ENCODE measurements at places on chromosomes 5 and 9. TPM values are rescaled to one million over a fixed set of nuclear protein-coding genes. Genes with fewer than 3 reads are reported as not detected.

Gene CNTNAP3
- polyA plus RNA-seq: 2.1 TPM

DNA sequence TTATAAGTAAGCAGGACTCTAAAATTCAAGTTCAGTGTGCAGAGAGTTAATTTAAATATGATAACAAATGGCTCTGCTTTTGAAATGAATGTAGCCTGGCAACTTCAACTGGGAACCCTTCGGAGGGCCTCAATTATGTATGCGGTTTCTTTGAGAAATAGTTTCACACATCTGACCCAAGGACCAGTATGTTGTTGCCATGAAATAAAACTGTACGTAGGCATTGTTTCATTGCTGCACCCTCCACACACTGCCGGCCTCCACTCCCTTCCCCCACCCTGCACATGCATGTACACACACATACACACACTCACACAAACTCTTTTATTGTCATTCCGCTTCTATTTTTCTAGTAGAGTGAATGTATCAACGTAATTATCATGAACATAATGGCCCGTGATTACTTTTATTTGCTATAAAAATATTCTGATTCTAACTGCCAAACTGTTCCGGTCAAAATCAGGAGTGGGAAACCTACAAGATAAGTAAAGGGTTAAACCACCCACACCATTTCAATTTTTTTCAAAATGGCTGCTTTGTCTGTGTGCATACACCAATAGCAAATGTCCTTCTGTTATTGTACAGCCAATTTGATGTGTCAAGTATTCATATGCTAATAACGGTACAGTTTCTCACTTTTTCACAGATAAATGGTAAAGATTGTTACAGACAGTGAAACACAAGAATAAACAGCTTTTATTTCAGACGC is 215.5 kb upstream of the TMEM161B start:
- no peak overlapping the region for H3K27ac ChIP-seq
- H3K36me3 ChIP-seq: no peaks in the 10 kb centered on the region

DNA sequence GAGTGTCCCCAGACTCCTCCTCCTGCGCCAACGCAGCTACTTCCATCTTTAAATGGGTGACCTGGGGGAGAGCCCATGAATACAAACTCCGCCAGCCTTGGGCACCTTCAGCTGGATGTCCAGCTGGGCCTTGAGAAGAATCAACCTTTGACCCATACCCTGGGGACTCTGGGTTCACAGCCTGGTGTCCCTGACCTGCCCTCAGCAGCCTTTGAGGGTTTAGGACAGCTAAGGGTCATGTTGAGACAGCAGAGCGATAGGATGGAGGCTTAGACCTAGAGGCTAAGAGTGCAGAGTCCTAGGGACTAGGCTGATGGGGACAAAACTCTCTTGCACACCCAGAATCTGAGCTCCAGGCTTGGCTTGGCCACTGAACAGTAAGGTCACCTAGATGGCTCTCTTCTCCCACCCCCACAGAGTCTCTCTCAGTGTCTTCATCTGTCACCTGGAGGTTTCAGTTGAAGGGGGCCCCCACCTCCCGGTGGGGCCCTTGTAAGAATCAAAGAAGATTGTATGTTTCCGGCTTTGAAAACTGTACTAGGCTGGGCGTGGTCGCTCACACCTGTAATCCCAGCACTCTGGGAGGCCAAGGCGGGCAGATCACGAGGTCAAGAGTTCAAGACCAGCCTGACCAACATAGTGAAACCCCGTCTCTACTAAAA is 6.7 kb upstream of the AQP3 start:
- no peaks in the 10 kb centered on the region for H3K4me1 ChIP-seq
- no peak overlapping the region for H3K4me3 ChIP-seq
- H3K27ac ChIP-seq: no peak overlapping the region
- H3K36me3 ChIP-seq: no peaks in the 10 kb centered on the region

DNA sequence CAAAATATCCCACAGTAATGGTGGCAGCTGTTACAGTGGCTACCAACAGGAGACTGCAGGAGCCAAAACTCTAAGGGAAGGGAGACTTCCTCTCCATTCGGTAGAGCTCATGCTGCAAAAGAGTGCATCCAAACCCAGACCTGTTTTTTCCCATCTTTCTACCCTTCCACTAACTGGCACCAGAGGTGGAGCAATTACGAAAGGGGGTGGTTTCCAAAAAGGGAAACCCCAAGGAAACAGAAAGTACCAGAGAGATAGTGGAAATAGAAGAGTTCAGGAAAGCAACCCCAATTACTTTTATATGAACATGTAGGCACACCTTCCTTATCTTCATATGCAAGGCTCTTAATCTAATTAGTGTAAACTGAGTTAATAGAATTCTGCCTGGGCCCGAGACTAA is 7.3 kb upstream of the WDR41 start:
- no peaks in the 10 kb centered on the region for H3K27me3 ChIP-seq
- H3K4me3 ChIP-seq: no peak overlapping the region
- H3K4me1 ChIP-seq: no peaks in the 10 kb centered on the region
- no peak overlapping the region for H3K27ac ChIP-seq
- no peaks in the 10 kb centered on the region for H3K36me3 ChIP-seq

GRCh38 chr9:137227054-137227852 is at the start of gene RNF224:
Gene RNF224 (plus strand): TSS chr9:137227502. CDS start chr9:137228336, 834 bp downstream.
- H3K27me3 ChIP-seq: peaks cover 33% of the 10 kb centered on the region
- DNase-seq: peak; percentile 77
- H3K4me1 ChIP-seq: peaks cover 11% of the 10 kb centered on the region
- no peak within 1 kb of the TSS for H3K4me3 ChIP-seq
- no peaks in the 10 kb centered on the region for H3K36me3 ChIP-seq

DNA sequence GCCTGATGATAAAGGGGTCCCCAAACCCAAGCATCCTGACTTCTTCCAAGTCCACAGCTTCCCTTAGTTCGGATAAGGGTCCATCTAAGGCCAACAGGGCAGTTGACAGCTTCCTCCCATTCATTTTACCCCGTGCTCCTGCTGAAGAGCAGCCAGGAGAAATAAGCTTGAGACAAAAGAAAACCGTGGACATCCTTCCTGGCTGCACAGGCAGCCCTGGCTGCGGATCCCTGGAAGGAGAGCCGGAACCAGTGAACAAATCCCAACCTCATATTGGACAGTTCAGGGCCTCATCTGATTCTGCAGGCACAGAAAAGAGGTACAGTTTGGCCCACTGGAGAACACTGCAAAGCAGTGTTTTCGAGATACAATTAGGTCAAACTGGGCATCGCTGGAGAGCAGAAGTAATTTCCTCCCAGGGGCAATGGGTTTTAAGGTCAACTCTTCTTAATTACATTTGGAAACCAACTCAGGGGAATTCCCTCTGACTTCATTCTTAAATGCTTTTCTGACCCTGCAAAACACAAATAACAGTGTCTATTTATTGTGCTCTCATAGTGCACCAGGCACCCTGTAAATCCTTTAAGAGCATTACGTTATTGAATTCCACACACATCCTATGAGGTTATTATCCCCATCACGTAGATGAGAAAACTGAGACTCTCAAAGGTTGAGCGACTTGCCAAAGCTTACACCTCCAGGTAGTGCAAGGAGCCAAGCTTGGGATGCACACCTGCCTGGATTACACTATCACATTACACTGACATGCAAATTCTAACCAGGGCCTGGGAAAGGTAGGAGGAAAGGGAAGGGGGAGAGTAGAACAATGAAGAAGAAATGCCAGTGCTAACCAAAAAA is 21.2 kb downstream of the ADAM19 start:
- peaks cover 67% of the 10 kb centered on the region for H3K4me1 ChIP-seq
- no peak for DNase-seq
- peak overlapping the region; percentile 27 for H3K27ac ChIP-seq
- H3K27me3 ChIP-seq: no peaks in the 10 kb centered on the region
- no peaks in the 10 kb centered on the region for H3K36me3 ChIP-seq

DNA sequence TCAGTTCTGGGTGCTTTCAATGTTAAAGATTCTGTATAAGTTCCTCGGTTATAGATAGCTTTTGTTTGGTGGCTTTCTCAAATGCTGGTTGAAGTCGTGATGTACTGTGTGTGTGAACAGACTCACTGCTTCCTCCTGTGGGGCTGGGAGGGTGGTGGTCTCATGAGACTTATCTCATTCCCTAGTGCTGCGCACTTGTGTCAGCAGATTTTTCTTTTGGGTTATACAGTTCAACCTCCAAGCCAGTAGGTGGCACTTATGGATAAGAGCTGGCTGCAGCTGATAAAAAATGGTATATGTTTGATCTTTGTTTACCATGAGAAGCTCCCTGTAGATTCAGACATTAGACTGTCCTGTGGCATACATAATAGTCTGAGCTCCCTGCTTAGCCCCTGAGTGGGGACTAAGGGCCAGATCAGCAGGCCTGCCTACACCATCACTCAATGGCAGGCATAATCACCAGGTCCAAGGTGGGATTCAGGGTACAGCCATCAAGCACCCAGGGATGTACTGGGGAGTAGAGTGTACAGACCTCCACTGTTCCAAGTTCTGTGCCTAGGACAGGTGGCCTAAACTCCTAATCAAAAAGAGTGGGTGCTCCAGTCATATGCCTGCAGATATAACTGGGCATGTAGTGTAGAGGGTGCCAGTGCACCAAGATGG is 174.2 kb downstream of the OXCT1 start:
- no peak overlapping the region for H3K4me3 ChIP-seq
- no peak for DNase-seq
- H3K36me3 ChIP-seq: no peaks in the 10 kb centered on the region
- H3K4me1 ChIP-seq: no peaks in the 10 kb centered on the region

DNA sequence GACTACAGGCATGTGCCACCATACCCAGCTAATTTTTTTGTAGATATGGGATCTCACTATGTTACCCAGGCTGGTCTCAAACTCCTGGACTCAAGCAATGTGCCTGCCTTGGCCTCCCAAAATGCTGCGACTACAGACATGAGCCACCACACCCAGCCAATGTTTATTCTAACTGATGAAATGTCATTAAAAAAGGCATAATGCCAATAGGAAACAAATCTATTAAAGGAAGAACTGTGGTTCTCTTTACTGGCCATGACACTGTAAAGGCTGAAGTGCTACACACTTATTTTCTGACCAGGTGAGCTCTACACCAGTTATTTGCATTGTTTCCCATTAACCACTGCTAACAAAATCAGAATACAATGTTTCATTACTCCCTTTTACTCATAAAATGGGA is 106.0 kb downstream of the STRBP start:
- DNase-seq: no peak
- peaks cover 9% of the 10 kb centered on the region for H3K36me3 ChIP-seq
- no peaks in the 10 kb centered on the region for H3K27me3 ChIP-seq
- H3K4me1 ChIP-seq: no peaks in the 10 kb centered on the region

DNA sequence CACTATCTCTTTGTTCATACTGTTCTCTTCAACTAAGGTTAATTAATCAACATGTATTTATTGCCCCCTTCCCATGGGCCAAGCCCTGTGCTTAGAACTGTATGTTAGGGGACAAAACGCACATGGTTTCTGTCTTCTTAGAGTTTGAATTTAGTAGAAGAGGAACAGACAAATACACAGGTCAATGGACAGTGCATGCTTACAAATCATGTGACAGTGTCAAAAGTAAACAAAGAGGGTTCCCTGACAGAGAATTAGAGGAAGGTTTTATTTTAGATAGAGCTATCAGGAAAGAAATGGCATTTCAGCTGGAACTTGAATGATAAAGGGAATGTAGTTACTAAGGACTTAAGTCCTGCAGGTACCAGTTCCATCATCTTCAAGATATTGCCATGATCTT is 145.2 kb upstream of the CCDC152 start:
- DNase-seq: no peak
- H3K27ac ChIP-seq: no peak overlapping the region
- no peak overlapping the region for H3K4me3 ChIP-seq
- peaks cover 3% of the 10 kb centered on the region for H3K4me1 ChIP-seq
- no peaks in the 10 kb centered on the region for H3K36me3 ChIP-seq

DNA sequence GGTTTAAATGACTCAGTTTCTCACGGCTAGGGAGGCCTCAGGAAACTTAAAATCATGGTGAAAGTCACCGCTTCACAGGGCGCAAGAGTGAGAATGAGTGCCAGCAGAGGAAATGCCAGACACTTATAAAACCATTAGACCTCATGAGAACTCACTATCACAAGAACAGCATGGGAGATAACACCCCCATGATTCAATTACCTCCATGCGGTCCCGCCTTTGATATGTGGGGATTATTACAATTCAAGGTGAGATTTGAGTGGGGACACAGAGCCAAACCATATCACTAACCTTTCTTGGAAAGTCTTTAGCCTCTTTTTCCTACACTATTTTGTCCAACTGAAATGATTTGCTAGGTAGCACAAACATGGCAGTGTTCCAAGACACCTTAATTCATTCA is 533.9 kb upstream of the NUDT12 start:
- H3K36me3 ChIP-seq: no peaks in the 10 kb centered on the region
- no peak for DNase-seq
- no peak overlapping the region for H3K27ac ChIP-seq
- no peaks in the 10 kb centered on the region for H3K4me1 ChIP-seq
- no peak overlapping the region for H3K4me3 ChIP-seq

- peaks cover 4% of the 10 kb centered on the region for H3K4me1 ChIP-seq
- H3K4me3 ChIP-seq: no peak overlapping the region
- no peaks in the 10 kb centered on the region for H3K27me3 ChIP-seq
- no peaks in the 10 kb centered on the region for H3K36me3 ChIP-seq
- no peak for DNase-seq
Observed at GRCh38 chr5:64532657-64533056, 26.8 kb downstream of the RGS7BP start.

- H3K4me3 ChIP-seq: no peak overlapping the region
- peak; percentile 76 for DNase-seq
- H3K27ac ChIP-seq: peak overlapping the region; percentile 74
Observed at GRCh38 chr9:136533775-136534157, 12.1 kb downstream of the NOTCH1 start.

DNA sequence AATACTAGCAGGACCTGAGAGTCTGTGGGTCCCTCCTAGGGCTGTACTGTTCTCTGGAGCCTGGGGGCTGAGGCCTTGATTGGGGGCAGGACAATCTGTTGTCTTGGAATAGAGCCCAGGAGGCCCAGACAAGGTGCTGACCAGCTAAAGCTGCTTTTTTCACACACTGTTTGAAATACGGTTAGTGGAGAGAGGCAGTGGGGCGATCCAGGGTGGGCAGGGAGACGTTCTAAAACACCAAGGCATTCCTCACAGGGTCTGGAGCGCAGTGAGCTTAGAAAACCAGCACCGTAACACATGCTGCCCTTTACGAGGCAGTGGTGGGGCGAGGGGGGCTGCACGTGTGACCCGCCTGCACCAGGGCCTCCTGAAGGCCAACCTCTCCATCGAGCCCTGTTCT is 55.1 kb downstream of the EHMT1 start:
- no peaks in the 10 kb centered on the region for H3K4me1 ChIP-seq
- H3K4me3 ChIP-seq: no peak overlapping the region
- no peak for DNase-seq
- no peak overlapping the region for H3K27ac ChIP-seq
- H3K36me3 ChIP-seq: peaks cover 12% of the 10 kb centered on the region

DNA sequence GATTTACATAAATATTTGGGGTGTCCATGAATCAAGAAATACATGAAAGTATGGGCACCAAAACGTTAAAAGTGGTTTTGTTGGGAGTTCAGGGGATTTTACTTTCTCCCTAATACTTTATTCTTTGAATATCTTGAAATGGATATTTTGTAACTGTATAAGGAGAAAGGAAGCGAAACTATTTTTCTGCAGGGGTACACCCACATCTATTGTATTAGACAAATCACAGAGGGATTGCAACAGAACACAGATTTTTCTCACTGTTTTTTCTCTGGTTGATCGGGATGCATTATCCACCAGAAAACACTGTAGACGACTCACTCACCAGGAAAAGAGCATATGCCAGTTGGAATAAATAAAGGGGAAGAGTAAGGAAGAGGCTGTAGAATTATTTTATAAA is 1.2 kb upstream of the RABGAP1 start:
- no peak for DNase-seq
- H3K27me3 ChIP-seq: no peaks in the 10 kb centered on the region
- H3K36me3 ChIP-seq: peaks cover 27% of the 10 kb centered on the region
- no peak overlapping the region for H3K27ac ChIP-seq
- no peak overlapping the region for H3K4me3 ChIP-seq

Measured in heart left ventricle (tissue), 16 donors.